Stimulated activated CD8-positive, alpha-beta memory T cell treated with anti-CD3 and anti-CD28 coated beads, Interleukin-4, amount 100 ng/mL, for 4 hours (primary cell): ENCODE measurements at places on chromosomes 5 and 9.

- DNase-seq = no peak
These were observed 895.9 kb upstream of the CDH10 start for GRCh38 chr5:25540628-25541027.

- DNase-seq = no peak
These were observed 23.0 kb downstream of the SLC9A3 start for GRCh38 chr5:501105-501830.

DNA sequence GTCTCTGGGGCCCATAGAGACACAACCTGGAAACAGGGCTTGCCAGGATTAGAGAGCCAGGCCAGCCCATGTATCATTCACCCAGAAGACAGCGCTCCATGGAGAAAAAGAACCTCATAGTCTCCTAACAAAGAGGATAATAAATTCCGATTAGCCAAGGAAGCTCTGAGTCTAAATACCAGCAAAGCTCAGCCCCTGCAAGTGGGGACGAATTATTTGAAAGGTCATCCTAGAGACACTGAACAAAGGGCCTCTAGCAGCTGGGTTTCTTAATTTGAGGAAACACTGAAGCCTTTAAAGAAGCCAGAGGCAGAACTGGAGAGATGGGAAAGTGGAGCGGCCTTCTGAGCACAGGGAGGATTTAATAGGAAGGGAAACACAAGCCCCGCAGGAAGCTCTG, 287.1 kb upstream of the ZNF462 start:
- DNase-seq = no peak

GRCh38 chr9:104725014-104725413, 22.5 kb upstream of the NIPSNAP3A start:
- DNase-seq = no peak

- no peak for DNase-seq
These were observed 9.9 kb downstream of the PLPP7 start for GRCh38 chr9:131299346-131299960.

DNA sequence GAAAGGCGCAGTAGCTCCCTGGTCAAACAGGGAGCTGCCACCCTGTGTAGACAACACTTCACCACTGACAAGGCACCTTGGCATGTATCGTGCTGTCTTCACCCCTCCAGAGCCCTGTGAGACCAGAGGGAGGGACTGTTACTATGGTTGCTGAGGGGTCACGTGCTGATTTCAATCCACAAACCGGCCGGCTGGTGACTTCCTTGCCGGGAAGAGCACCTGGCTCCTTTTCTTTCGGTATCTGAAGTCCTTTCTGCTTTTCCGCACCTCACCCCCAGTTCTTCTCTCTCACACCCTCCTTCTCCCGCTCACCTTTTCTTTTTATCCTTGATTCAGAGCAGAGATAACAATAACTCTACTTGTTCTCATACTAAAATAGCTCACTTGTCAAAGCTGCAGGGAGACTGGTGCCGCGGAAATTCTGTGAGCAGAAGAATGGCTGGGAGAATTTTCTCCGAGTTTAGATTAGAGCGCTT, 327.2 kb downstream of the ZSWIM6 start:
- no peak for DNase-seq

DNA sequence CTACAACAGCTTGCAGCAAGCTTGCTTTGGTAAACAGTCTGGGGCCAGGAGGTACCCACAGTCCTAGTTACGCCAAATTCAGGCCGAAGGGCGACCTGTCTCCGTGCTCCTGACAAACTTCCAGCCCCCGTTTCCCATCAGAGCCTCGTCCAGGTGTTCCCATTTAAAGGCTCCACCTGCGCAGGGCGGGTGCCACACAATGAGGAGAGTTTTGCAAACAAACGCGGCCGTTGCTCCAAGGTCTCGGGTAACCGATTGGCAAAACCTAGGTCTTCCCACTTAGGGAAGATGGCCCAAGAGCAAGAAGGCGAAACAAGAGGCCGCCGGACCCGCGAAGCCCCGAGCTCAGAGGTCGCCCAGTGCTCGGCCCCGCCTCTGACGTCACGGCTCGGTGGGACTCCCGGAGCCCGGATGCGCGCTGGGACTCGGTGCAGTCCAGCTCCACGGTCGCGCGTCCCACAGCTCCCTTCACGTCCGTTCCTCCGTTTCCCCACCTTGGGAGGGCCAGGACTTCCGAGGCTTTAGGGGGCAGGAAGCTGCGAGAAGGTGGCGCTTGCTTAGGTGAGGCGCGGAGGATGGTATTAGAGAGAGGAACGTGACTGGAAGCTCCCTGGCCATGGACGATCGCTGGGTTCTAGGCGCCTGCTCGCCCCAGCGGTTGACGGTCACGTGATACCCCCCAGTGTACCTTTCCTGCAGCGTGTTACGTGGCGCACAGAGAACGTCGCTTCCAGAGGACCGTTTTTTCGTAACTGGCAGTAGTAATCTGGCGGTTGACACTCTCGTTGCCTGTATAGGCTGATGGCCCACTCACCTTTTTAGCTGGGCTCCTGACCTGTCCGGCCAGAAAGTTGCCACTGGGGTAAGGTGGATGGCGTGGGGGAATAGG, 41.8 kb upstream of the KDM4C start:
- DNase-seq = peak; percentile 23

DNA sequence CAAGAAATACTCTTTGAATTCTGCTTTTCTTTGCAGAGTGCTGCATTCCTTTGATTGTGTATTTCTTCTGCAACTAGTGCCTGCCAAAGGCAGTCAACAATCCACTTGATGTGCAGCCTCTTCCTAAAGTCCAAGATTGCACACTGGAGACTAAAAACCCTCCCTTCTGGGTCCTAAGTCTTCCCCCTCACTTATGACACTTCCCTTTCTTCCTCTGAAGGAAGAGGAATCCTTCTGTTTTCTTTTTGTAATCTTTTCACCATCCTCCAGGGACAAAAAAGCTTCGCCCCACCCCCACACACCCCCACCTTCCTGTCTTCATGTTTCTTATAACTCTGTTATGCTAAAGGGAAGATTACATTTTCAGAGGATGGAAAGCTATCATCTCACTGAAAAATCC, 39.9 kb downstream of the WDR36 start:
- DNase-seq = no peak
